ENCODE measurements at places on chromosomes 12 and 14.

DNA sequence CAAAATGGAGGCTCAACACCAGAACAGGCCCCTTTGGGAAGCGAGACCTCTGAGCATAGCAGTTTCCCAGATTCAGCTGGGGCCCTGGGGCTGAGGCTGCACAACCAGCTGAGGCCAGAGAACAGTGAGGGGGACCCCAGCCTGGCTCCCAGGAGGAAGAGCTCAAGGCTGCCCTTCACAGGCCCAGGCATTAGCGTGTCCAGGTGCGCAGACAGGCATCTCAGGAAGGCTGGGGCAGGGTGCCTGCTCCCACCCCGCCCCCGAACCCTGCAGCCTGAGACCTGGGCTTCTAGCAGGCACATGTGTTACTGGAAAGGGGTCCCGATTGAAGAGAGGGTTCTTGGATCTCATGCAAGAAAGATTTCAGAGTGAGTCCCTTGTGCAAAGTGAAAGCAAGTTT, 27.2 kb downstream of the CALM1 start:
- no peak for DNase-seq
- H3K27me3 ChIP-seq, result no peaks in the 10 kb centered on the region
- no peaks in the 10 kb centered on the region for H3K36me3 ChIP-seq

- H3K27me3 ChIP-seq, result no peaks in the 10 kb centered on the region
- peaks cover 21% of the 10 kb centered on the region for H3K4me1 ChIP-seq
- no peak overlapping the region for H3K27ac ChIP-seq
- H3K4me3 ChIP-seq, result no peak overlapping the region
Observed at GRCh38 chr12:112973818-112974231, 4.5 kb upstream of the OAS2 start.

DNA sequence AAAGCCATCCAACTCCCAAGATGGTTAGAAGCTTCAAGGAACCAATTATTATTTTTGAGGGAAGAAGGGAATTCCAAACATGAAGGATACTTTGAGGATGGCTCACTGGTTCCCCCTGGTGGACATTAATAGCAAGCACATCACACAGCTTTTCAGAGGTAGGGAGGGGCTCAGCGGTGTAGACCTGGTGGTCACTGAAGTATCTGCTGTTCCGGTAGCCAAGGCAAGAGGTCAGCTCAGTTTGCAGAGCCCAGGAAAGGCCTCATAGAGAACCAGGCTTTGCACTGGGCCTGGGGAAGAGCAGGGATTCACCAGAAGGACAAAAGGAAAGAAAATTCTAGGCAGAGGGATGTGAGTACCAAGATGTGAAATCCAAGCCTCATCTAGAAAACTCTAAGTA, 118.7 kb downstream of the KSR2 start:
- no peak overlapping the region for H3K27ac ChIP-seq
- no peak overlapping the region for H3K4me3 ChIP-seq
- H3K27me3 ChIP-seq, result no peaks in the 10 kb centered on the region

- no peaks in the 10 kb centered on the region for H3K36me3 ChIP-seq
- no peak for DNase-seq
- no peak overlapping the region for H3K4me3 ChIP-seq
- no peaks in the 10 kb centered on the region for H3K4me1 ChIP-seq
- H3K27ac ChIP-seq, result no peak overlapping the region
Observed at GRCh38 chr14:26531894-26532293, 65.9 kb downstream of the NOVA1 start.

- peaks cover 5% of the 10 kb centered on the region for H3K4me1 ChIP-seq
- peaks cover 2% of the 10 kb centered on the region for H3K36me3 ChIP-seq
- no peak for DNase-seq
- no peak overlapping the region for H3K27ac ChIP-seq
- no peaks in the 10 kb centered on the region for H3K27me3 ChIP-seq
Observed at GRCh38 chr12:50571786-50572185, 67.0 kb downstream of the DIP2B start.

GRCh38 chr12:110317911-110318310, 36.9 kb downstream of the ATP2A2 start:
- DNase-seq, result no peak
- H3K4me1 ChIP-seq, result peaks cover 30% of the 10 kb centered on the region
- H3K36me3 ChIP-seq, result peaks cover 36% of the 10 kb centered on the region
- H3K27me3 ChIP-seq, result no peaks in the 10 kb centered on the region
- H3K4me3 ChIP-seq, result no peak overlapping the region

- DNase-seq, result no peak
- H3K36me3 ChIP-seq, result no peaks in the 10 kb centered on the region
- no peaks in the 10 kb centered on the region for H3K27me3 ChIP-seq
- no peaks in the 10 kb centered on the region for H3K4me1 ChIP-seq
- no peak overlapping the region for H3K4me3 ChIP-seq
Observed at GRCh38 chr14:55977392-55978150, 140.6 kb upstream of the PELI2 start.

- no peak overlapping the region for H3K4me3 ChIP-seq
- H3K36me3 ChIP-seq, result peaks cover 21% of the 10 kb centered on the region
- no peak overlapping the region for H3K27ac ChIP-seq
- peaks cover 46% of the 10 kb centered on the region for H3K4me1 ChIP-seq
- H3K27me3 ChIP-seq, result no peaks in the 10 kb centered on the region
Observed at GRCh38 chr14:50099335-50099734, 17.0 kb downstream of the VCPKMT start.

DNA sequence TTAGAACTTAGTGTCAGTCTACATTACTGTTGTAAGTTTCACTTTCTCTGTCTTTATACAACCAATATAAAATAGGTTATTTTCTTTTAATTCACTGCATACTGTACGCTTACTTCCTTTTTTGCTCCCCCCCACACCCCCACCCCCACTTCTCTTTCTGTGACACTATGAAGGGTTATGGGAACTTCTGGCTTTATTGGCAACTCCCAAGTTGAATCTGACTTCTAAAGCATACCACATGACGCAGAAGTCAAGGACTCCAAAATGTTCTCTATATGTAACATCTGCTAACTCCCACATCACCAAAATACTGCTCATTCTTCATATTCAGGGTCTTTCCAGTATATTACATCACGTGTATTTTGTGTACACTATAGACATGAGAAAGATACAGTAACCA, 81.2 kb upstream of the ATXN7L3B start:
- no peak overlapping the region for H3K27ac ChIP-seq
- H3K4me3 ChIP-seq, result no peak overlapping the region
- no peaks in the 10 kb centered on the region for H3K36me3 ChIP-seq

GRCh38 chr14:103517174-103517566, 5.5 kb downstream of the CKB start:
- no peak overlapping the region for H3K27ac ChIP-seq
- peaks cover 5% of the 10 kb centered on the region for H3K27me3 ChIP-seq
- peaks cover 6% of the 10 kb centered on the region for H3K36me3 ChIP-seq
- no peak overlapping the region for H3K4me3 ChIP-seq
- peaks cover 7% of the 10 kb centered on the region for H3K4me1 ChIP-seq
- DNase-seq, result no peak

DNA sequence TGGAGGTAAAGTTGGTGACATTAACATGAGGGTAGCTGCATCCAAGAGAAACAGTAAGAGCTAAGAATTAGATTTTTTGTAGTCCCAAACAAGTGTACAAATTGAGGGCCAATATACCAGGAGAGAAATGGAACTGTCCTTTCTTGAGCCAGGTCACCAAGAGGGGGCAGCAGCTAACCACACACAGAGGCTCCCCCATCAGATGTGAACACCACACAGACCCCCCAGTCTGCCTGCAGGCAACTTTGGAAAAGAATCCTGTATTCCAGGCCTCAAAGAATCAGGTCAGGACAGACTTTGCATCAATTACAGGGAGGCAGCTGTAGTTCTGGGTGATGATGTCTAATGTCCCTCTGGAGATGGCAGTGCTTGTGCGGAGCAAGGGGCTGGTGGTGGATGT, 77.9 kb downstream of the SPTB start:
- no peaks in the 10 kb centered on the region for H3K36me3 ChIP-seq
- no peaks in the 10 kb centered on the region for H3K4me1 ChIP-seq
- no peak overlapping the region for H3K27ac ChIP-seq
- DNase-seq, result no peak
- H3K27me3 ChIP-seq, result peaks cover 14% of the 10 kb centered on the region
- no peak overlapping the region for H3K4me3 ChIP-seq

DNA sequence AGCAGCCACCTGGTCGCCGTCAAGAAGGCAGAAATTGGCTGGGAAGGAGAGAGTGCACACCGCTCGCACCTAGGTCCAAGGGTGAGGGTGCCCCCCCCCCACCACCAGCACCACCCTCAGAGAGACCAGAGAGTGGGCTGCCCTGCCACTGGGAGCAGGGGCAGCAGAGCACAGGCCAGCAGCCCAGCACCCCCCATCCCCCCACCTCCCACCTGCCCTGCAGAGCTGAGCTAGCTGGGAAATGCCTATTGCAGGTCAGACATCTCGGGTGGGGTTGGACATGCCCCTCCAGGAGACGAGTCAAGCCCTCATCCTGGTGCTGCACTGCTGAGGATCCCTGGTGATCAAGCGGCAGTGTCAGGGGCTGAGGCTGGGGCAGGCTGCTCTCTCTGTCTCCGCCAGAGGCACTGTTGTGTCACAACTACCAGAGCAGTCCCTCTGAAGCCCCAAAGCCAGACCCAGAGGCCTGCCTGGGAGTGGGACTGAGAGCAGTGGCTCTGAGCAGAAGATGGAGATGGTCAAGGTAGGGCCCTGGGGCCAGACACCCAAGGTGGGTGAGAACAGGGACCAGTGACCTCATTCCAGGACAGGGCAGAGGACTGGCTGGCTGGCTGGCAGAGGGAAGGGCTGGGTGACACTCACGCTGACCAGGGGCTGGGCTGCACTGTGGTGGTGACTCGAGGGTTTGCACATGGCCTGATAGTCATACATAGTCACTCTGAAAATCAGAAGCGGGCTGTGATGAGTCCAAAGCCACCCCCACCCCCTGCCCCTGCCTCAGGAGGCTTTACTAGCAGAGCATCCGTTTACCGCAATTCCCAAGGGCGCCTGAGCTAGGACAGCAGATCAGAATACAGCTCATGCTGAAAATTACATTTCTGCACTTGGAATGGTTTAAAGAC, 19.7 kb upstream of the LRTM2 start:
- no peak overlapping the region for H3K4me3 ChIP-seq
- no peaks in the 10 kb centered on the region for H3K36me3 ChIP-seq
- peaks cover 8% of the 10 kb centered on the region for H3K4me1 ChIP-seq
- DNase-seq, result peak; percentile 74
- H3K27ac ChIP-seq, result no peak overlapping the region

DNA sequence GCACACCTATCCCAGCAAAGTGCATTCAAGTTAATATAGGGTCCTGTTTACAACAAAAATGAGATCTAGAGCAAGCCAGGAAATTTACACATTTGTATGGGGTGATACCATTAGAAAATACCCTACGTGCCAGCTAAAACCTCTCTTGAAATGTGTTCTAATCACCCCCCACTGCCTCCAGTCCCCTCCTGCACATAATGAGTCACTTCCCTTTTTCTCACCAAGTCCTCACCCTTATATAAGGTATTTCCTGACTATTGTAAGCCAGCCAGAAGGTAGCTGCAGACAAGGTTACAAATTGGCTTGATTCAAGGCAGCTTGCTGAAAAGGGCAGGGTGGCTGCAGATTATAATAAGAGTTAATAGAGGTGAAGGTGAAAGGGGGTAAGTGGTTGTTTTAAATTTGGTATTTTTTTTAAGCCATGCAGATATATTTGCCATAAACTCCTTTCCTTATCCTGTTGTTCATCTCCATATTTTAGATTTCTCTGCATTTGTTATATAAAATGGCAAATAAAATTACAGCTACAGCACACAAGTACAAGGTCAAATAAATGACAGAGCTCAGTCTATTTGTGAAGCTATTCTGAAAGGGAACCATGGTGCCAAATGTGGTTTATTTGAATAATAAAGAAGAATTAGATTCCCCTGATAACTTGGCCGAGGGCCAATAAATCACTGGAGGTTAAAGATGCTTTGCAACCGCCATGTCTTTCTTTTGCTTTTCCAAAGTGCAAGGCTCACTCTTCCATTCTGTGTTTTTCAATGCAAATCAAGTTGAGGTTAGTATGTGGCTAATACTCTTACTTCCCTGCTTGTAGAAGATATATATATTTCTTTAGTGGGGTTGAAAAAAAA, 385.9 kb downstream of the EGLN3 start:
- H3K4me1 ChIP-seq, result no peaks in the 10 kb centered on the region
- H3K27ac ChIP-seq, result no peak overlapping the region
- H3K4me3 ChIP-seq, result no peak overlapping the region
- H3K36me3 ChIP-seq, result no peaks in the 10 kb centered on the region

- DNase-seq, result peak; percentile 57
- H3K36me3 ChIP-seq, result no peaks in the 10 kb centered on the region
- peaks cover 23% of the 10 kb centered on the region for H3K4me1 ChIP-seq
- H3K27me3 ChIP-seq, result peaks cover 21% of the 10 kb centered on the region
- peak overlapping the region; percentile 61 for H3K27ac ChIP-seq
Observed at GRCh38 chr14:21096978-21097635, 1.3 kb downstream of the ZNF219 start.

DNA sequence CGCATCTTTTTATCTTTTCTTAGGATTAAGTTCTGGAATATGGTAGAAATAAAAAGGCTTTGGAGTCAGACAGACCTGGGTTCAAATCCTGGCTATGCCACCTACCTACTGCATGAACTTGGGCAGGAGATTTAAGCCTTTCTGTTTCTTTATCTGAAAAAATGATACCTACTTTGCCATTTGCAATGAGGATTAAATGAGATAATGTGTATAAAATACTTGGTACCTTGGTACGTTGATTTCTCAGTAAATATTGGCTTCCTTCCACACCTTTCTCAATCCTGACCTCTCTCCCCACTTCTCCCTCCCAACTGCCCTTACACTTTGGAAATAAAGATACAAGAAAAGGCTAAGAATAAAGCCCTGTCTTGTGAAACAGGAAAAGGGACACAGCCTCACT, 172.6 kb downstream of the PAX9 start:
- H3K4me3 ChIP-seq, result no peak overlapping the region
- H3K27ac ChIP-seq, result no peak overlapping the region
- H3K4me1 ChIP-seq, result no peaks in the 10 kb centered on the region
- no peak for DNase-seq

DNA sequence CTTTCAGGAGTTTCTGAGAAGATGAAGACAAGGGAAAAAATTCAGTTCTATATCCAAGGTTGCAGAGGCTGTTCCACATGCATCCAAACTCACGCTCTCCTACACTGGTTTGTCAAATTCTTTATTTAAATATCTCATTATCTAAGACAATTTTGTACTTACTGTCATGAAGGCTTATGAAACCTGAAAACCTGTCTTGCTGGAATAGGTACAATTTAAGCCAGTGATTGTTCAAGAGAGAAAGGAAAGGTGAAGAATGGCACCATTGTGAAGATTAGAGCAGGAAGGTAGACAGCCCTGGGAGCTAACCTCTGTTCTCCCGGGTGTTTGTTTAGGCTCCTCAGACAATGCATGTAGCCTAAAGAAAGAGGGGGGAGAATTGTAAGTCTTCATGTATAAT, 315.1 kb upstream of the PRKD1 start:
- no peaks in the 10 kb centered on the region for H3K36me3 ChIP-seq
- H3K27me3 ChIP-seq, result no peaks in the 10 kb centered on the region
- H3K4me1 ChIP-seq, result no peaks in the 10 kb centered on the region
- no peak for DNase-seq
- no peak overlapping the region for H3K27ac ChIP-seq

DNA sequence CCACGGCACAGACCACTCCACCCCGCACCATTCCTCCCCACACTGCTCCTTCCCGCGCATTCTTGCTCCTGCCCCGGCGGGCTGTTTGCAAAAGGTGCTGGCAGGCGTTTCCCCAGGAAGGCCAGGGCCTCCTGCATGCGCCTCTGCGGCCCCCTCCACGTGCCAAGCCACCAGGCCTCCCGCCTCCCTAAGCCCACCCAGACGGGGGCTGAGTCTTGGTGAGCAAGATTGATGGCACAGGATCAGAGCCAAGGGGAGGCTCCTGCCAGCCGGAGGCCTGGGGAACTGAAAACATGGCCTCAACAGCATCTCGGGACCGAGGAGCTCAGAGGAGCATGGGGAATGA, 328.3 kb upstream of the DIO3 start:
- no peak for DNase-seq
- no peak overlapping the region for H3K4me3 ChIP-seq
- no peaks in the 10 kb centered on the region for H3K36me3 ChIP-seq

- peak overlapping the region; percentile 91 for H3K27ac ChIP-seq
- peak; percentile 86 for DNase-seq
- H3K4me3 ChIP-seq, result peak overlapping the region; percentile 94
Observed at GRCh38 chr12:53299101-53299453, 418 bp upstream of the MYG1 start.
